ENCODE measurements at places on chromosomes 3 and 15.

GRCh38 chr3:160369784-160370183 is 29.2 kb downstream of the IFT80 start:
- DNase-seq, result no peak

DNA sequence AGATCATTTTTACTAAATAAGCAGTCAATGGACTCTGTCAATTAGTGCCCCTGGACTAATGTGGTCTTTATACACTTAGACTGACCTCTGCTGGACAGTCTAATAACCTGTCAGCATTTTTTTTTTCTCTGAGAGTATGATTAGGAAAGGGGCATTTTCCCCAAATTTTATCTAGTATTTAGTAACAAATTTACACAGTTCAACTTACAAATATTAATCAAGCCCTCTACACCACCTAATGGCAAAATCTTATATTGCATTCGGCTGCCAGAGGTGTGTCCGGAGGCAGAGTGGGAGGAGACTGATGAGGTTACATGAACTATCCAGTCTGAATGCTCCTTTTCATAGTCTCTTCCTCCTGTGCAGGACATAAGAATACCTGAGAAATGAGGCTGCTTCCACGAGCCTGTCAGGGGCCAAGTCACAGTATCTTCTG is 36.0 kb upstream of the COLQ start:
- peak; percentile 33 for DNase-seq

DNA sequence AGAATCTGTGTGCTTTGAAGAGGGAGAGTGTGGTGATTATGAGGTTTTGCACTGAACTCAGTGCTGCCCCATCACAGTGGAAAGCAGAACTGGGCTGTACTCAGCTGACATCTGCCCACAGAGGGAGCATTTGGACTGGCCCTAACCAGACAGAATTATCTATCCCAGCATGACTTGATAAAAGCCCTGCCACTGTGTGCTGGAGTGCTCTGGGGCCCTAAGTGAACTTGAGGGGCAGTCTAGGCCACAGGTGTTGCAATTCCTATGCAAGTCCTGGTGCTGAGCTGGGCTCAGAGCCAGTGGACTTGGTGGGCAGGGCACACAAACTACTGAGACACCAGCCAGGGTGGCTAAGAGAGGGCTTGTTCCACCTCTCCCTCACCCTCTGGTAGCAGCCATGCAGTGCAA is 269.2 kb upstream of the CTNNB1 start:
- no peak for DNase-seq

DNA sequence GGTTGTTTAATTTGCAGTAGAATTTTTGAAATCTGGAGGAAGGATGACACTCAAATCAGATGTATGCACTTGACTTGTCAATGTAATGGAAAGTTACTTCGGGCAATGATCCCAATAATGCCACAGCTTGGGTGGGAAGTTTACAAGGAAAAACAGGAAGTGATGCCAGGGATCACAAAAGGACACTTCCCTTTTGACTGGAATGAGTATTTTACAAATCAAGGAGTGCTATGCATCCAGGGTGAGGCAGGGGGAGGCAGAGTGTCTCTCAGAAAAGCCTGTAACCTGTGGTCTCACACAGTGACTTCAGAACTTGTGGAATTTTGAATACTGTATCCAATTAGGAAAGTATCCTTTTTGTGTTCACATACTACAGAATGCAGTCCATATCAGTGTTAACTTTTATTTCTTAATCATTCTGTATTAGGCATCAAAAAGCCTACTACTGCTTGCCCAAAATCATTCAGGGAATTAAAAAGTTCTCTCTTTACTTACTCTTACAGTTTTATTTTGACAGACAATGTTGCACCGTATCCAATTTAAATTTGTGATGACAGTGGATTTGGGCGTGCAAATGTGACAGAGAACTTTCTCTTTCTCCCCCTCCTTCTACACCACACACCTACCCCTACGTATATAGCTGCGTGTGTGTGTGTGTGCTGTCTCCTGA is 445.1 kb downstream of the MECOM start:
- DNase-seq, result no peak

DNA sequence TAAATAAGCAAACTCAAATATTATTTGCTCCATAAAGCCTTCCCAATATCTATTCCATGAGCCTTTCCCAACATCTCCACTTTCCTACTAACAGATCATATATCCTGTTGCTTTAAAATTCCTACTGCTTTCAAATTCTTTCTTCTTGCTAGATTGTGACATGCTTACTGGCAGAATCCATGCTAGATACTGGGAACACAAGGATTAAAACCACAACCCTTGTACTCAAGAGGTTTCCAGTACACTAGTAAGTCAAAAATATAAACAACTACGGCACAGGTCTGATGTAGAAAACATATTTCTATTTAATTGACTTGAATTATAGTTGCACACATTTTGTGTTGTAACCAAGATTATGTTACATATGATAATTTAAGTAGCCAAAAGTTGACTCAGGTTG is 275.0 kb downstream of the ZBTB20 start:
- no peak for DNase-seq

GRCh38 chr3:64027658-64028057 is 4.4 kb upstream of the PSMD6 start:
- no peak for DNase-seq

GRCh38 chr15:69653306-69653705 is 200.7 kb downstream of the RPLP1 start:
- no peak for DNase-seq

DNA sequence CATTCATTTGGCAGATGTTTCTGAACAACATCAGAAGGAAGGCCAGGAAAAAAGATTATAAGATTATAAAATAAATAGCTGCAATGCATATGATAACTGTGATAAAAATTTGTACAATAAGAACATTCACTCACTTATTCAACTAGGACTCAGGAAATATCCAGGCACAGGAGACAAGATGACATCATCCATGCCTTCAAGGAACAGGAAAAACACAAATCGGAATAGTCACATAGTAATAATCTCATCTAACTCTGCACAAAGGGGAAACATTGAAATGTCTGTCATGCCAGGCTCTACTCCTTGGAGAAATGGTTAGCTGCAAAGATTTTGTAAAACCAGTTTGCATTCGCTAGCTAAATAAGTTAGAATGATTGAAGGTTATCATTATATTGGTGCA is 233.5 kb upstream of the AGTR1 start:
- DNase-seq, result no peak
